ENCODE measurements at places on chromosomes 7 and 10.

DNA sequence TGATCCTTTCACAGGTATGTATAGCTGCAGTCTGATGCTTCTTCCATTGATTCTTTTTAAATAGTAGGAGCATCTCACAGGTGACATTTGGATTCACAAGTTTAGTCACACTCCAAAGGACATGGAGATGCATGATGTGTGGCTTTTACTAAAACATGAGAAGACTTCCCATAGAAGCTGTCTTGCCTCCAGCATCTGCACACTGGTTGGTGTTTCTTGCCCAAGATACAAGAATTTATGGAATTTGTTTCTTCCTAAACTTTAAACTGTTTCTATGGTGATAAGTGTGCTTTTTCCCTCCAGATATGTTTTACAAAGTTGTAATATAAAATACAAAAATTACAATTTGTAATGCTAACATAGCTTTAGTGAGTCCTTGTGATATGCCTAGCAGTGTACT, 24.2 kb downstream of the ADIRF start:
- DNase-seq = no peak

- DNase-seq = no peak
These were observed at the start of gene TMEM196 for GRCh38 chr7:19772841-19773760. TSS of gene TMEM196 (minus strand) at chr7:19773617. CDS start at chr7:19772696, 921 bp downstream.

GRCh38 chr7:155702616-155703015, 58.2 kb downstream of the RBM33 start:
- DNase-seq = no peak

DNA sequence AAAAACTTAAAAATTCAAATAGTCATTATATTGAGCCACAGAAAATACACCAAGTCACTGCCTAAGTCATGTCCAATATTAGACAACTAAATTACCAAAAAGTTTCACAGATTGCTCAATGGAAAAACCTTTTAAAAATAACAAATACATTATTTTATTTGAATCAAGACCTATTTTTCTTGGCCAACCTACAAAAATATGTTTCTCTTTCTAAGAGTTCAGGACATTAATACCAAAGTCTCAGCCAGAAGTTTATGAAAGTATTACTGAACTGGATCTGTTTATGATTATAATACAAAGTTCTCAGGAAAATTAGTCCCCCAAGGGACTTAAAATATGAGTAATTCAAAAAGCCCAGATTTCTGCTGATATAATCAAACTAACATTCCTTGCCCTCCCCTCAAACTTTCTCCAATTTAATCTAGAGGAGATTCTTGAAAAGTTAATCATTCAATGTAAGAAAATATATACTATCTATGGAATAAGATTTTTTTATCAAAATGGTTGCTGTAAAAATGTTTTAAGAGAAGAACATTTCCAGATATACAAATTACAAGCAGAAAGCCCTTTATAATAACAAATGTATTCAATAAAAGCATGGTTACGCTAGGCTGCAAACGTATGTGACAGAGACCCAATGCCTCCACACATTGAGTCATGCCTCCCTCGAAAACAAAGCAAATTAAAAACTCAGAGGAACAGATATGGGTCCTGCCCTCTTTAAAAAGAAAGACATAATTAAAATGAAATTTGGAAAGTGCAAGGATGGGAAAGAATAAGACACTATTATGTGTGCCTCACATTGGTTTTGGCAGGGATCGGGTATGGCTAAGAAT, 381.6 kb downstream of the PARD3 start:
- DNase-seq = no peak

- DNase-seq = no peak
These were observed 69.3 kb upstream of the NEBL start for GRCh38 chr10:20966426-20966825.

GRCh38 chr10:19816411-19817230, at the start of gene PLXDC2:
TSS of gene PLXDC2 (plus strand) at chr10:19816432.
- DNase-seq = no peak

DNA sequence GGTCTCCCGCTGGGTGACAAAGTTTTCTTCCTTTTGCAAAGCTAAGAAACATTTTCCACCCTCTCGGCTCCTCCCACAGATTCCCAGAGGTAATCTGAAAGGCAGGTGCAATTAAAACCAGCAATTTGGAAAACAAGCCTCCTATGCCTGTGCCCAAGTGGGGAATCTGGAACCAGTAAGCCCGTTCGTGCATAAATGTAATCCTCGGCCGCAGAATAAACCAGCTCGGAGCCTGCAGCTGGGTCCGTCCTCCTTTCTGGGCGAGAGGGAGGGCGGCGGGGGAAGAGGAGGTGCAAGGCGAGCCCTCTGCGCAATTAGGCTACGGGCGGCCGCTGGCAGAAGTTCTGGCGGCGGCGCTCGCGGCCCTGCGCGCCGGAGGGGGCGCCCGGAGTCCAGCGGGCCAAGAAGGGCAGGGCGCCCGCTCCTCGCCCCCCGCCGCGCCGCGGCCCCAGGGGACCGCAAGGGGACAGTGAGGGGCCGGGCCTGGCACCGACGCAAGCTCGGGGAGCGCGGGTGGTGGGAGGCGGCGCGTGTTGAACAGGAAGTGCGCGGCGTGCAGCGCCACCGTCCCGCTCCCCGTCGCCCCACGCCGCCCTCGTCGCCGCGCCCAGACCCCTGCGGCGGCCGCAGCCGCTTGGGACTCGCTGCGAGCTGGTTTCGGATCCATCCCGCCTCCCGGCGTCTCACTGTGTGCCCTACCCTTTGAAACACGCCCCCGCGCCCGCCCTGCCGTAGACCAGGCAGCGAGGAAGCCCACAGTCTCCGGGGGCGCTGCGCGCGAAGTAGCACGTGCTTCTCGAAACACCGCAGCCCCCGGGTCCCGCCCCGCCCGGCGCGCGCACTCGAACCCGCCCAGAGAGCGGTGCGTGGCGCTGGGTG, at the start of gene PRKAG2:
TSS of gene PRKAG2 (minus strand) at position 217 of the 879 bp plus-strand sequence. CDS start 495 bp downstream, outside the sequence.
- peak; percentile 68 for DNase-seq

DNA sequence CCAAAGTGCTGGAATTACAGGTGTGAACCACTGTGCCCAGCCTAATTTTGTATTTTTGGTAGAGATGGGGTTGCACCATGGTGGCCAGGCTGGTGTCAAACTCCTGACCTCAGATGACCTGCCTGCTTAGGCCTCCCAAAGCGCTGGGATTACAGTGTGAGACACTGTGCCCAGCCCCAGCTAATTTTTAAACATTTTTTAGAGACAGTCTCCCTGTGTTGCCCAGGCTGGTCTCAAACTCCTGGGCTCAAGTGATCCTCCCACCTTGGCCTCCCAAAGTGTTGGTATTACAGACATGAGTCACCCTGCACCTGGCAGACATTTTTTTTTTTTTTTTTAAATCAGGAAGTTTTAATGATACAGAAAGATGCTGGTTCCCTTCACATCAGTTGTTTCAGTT, 15.5 kb downstream of the DENND10 start:
- no peak for DNase-seq

DNA sequence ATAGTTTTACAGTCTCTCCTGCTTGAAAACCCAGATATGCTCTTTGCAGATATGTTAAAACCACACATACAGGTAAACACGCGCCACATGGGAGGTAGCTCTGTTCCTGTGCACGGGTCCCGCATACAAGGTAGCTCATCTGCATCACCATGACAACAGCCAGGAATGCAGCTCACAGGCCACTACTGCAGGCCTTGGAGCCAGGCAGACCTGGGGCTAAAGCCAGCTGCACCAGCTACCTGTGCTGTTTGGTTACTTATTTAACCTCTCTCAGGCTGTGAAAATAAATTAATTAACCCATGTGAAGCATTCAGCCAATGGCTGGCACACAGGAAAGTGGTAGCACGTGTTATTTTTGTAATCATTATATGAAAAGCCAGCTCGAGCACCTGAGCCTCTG, 428.3 kb downstream of the TNS3 start:
- DNase-seq = no peak

- no peak for DNase-seq
These were observed 42.9 kb upstream of the TCERG1L start for GRCh38 chr10:131354380-131354779.

DNA sequence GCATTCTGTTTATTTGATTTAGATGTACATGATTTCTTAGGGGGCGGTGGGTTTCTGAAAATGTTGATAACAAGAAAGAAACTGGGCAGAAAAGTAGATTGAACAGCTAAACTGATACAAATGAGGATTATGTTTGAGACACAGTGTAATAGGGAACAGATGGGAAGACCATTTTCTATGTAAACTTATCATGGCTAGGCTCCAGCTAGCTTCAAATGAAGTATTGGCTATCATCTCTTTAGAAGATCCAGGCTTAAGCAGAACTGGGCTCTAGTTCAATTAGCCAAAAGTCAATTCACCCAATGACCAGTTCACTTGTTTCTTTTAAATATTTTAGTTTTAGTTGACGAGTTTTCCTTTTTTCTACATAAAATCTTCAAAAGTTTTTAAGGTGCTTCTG, 639.5 kb downstream of the ANKRD7 start:
- no peak for DNase-seq

DNA sequence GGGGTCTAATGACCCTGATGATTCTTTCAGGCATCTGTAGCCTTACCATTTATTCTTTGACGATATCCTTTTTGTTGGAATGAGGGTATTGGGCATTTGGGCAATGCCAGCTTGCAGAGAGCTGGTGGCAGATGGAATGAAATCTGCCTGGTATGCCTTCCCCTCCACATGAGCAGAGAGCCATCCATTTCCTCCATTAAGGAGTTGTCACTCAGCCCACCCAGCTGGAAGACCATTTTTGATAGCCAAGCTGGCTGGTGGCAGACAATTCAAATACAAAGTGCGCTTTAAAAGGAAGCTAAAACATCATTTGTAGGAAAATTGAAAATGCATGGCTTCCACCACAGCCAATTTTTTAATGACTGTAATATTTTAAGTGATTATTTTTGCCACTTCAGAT, 240.1 kb upstream of the SLC26A5 start:
- no peak for DNase-seq

DNA sequence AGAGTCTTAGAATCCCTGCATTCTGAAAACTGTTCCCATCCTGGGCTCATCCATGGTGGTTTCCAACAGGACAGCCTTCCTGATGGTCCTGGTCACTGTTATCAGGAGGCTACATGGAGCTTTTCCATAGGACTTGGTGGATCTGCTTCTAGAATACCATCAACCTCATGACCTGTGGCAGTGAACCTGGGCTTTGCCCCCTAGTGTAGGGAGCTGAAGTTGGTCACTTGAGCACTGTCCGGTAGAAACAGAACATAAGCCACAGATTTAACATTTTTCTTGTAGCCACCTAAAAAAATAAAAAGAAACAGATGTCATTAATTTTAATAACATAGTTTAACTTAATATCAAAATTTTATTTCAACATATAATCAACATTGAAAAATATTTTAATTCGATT, 165.8 kb downstream of the TMEM178B start:
- DNase-seq = no peak

- DNase-seq = no peak
These were observed 111.4 kb upstream of the ABCB5 start for GRCh38 chr7:20504060-20504459.

- no peak for DNase-seq
These were observed 38.8 kb downstream of the SVOPL start for GRCh38 chr7:138662076-138662990.

- DNase-seq = no peak
These were observed 26.1 kb downstream of the GBX1 start for GRCh38 chr7:151141311-151141854.

GRCh38 chr7:122544463-122544862, 154.5 kb downstream of the RNF133 start:
- no peak for DNase-seq

DNA sequence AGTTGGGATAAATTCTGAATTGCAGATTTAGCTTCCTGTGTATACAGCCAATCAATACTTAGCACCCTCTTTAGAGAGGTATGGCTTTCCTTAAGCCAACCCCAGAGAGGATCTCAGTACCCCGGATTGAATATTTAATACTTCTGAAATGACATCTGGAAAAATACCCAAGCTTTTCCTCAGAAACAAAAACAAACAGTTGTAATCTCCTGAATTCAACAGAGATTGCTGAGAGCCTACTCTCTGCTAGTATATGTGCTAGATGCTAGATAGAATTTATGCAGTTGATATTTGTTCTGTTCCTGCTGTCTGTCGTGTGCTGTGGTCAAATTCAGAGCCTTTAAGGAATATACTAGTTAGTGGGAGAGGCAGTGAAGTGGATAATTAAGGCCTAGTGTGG, 21.1 kb downstream of the STARD3NL start:
- no peak for DNase-seq

DNA sequence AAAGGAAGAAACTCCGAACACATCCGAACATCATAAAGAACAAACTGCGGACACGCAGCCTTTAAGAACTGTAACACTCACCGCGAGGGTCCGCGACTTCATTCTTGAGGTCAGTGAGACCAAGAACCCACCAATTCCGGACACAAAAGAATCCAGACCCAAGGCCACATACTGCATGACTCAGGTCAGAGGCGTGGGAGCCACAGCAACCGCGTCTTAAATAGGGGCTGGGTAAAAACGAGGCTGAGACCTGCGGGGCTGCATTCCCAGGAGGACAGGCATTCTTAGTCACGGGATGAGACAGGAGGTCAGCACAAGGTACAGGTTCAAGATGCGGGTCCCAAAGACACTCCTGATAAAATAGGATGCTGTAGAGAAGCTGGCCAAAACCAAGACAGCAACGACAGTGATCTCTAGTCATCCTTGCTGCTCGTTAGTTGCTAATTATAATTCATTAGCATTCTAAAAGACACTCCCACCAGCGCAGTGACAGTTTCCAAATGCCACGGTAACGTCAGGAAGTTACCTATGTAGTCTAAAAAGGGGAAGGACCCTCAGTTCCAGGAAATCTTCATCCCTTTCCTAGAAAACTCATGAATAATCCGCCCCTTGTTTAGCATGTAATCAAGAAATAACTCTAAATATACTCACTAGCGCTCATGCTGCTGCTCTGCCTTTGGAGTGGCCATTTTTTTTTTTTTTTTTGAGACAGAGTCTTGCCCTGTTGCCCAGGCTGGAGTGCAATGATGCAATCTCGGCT, 19.3 kb downstream of the AP5Z1 start:
- no peak for DNase-seq

DNA sequence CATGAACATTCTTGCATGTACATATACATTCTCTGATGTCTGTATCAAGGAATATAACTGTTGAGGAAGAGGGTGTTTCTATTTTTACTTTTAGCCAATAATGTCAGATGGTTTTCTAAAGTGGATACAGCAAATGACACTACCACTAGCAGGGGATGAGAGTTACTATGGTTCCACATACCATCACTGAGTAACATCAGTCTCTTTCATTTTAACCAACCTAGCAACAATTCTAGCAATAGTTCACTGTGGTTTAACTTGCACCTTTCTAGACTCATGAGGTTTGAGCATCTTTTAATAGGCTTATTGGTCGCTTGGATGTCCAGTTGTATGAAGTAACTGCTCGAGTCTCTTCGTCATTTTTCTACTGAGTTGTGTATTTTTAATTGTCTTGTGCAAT, 68.5 kb upstream of the ZNF746 start:
- DNase-seq = no peak

GRCh38 chr7:22238354-22239311, 118.3 kb downstream of the RAPGEF5 start:
- no peak for DNase-seq
